HTR-8/SVneo (cell line): ENCODE measurements at places on chromosomes 5 and 9.
A peak's percentile ranks its signal among the peaks of the same experiment; 100 is the strongest.

- no peak for DNase-seq
Measured at GRCh38 chr9:79883073-79883645, 311.4 kb downstream of the TLE4 start.

DNA sequence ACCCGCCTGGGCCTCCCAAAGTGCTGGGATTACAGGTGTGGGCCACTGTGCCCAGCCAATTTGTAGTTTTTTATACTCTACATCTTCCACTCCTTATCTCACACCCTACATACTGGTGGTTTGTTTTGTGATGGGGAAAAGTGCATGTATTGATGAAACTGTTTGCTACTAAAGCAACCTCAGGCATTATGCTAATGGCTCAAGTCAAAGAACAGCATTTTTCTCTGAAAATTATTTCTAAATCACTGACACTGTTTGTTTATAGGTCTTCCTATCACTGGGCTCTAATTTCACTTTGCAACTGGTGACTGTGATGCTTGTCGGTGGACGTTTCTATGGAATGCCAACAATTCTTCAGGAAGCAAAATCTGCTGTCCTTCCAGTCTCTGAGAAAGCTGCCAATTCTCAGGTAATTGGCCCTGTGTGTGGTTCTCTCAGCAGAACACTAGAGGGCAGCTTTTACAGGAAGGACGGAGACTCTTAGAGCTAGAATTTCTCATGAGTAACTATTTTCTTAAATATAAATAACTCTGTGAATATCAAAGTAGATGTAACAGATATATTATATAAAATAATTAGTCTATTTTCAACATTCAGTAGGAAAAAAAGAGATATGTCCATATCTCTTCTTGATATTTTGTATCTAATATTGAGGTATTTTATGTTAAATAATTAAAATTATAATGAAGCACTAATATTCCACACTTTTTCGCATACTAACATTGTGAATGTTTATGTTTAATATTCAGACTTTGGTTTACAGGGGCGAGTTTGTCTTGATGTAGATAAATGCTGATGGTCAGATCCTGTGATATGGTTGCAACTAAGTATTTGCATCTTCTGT is 244.1 kb downstream of the ADGRV1 start:
- DNase-seq: peak; percentile 21

- no peak for DNase-seq
Measured at GRCh38 chr5:110413856-110414255, 312.6 kb downstream of the TMEM232 start.

- peak; percentile 97 for DNase-seq
Measured at GRCh38 chr5:160399402-160400353, at the start of gene FAM200C. FAM200C (minus strand) TSS chr5:160400054; CDS start chr5:160395490, 4,564 bp downstream.

GRCh38 chr9:125137200-125137599 is 6.1 kb downstream of the SCAI start:
- peak; percentile 18 for DNase-seq

- DNase-seq: no peak
Measured at GRCh38 chr9:103904242-103904641, 189.9 kb upstream of the SMC2 start.

- no peak for DNase-seq
Measured at GRCh38 chr5:95864456-95864855, 41.9 kb upstream of the GLRX start.

GRCh38 chr9:107983762-107984161 is 494.2 kb upstream of the KLF4 start:
- DNase-seq: no peak

GRCh38 chr5:163459462-163459818 is 462 bp downstream of the NUDCD2 start:
- DNase-seq: no peak

DNA sequence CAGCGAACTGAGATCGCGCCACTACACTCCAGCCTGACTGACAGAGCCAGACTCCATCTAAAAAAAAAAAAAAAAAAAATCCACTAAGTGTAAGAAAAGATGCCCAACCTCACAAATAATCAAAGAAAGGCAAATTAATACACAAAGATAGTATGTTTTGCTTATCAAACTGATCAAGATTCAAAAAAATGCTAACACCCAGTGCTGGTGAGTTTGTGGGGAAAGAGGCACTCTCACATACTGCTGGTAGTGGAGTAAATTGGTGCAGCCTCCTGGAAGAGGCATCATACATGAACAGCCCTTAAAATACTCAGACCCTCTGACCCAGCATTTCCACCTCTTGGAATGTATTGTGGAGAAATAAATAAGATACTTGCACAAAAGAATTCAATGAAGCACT is 70.2 kb upstream of the LMX1B start:
- no peak for DNase-seq

GRCh38 chr5:149605354-149605997 is 24.2 kb downstream of the ARHGEF37 start:
- DNase-seq: no peak

- DNase-seq: no peak
Measured at GRCh38 chr5:109102096-109102690, 307.6 kb downstream of the PJA2 start.

- DNase-seq: no peak
Measured at GRCh38 chr9:125504616-125505015, 202.4 kb downstream of the MAPKAP1 start.

DNA sequence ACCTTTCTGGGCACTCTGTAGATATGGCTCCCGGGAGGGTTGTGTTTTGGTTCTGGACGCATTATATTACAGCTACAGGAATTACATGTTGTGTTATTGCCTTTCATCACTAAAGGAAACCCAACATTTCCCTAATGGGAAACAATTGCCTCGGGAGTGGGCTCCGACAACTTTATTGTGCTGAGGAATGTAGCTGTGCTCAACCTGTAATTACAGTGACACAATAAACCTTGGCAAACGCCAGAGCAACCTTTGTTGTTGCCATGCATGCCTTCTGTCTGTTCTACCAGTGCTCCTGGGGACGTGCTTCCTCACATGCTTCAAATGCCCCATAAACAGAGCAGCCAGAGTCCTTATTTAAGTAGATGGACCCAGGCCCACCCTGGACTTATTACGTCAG is 182.4 kb downstream of the DIRAS2 start:
- no peak for DNase-seq

GRCh38 chr5:2744485-2744884 is 7.0 kb downstream of the IRX2 start:
- DNase-seq: no peak

DNA sequence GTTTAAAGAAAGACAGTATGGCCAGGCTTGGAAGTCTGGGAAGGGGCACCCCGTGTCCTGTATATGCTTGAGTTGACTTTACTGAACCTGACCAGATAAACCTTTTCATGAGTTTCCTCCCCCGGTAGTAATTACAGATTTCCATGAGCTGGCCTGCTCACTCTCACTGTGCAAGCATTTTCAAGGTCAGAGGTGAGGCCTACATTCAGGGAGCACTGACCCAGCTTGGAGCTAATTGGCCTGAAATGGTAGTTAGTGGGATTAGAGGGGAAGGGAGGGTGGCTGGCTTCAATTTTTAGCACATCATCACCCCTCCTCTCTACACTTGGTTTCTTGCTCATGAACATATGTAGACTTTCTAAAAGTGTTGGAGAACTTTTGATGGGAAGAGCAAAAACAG is 99.2 kb downstream of the PSAT1 start:
- no peak for DNase-seq

- DNase-seq: no peak
Measured at GRCh38 chr5:138029501-138029900, 3.4 kb downstream of the FAM13B start.

DNA sequence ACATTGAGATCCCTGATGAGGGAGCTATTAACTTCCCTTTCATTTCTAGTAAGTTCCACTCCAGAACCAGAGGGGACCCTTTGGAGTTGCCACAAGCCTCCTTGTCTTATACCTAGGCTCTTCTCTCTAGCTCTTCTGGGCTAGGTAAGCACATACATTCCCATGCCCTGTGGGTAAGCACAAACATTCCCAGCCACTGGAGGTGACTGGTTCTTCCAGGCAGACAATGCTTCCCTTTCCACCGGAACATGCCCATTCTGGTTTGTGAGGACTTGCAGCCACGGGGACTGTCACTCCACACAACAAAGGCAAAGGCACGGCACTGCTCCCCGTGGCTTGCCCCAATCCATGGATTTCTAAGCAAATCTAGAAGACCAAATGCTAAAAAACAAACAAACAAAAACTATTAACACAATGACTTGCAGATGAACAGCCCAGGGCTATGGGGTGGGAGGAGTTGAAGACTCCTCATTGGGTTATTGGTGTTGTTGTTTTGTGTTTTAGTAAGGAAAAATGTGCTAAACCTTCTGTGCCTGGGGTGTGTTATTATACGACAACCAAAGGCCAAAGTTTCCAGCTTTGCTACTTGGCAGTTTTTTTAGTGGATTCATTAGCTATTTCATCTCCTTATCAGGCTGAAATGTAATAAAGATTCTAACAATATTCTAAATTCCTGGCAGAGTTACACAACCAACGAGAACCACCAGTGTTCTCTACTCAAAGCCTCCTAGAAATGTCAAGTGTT is 276.2 kb downstream of the SYK start:
- no peak for DNase-seq

DNA sequence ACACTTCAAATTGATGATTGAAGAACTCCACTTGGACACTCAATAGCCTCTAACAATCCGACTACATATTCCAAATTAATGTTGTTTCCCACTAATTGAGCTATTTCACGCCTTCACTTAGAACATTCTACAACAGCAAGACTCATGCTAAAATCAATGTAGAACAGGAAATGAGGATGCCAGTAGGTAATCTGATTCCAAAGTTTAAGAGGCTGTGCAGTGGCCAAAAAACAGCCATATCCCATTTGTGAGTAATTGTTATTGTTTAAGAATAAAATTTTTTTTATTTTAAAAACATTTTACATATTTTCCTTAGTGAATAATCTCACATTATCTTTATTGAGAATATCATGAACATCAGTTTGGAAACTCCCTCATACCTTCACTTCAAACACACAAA is 35.7 kb upstream of the GHR start:
- DNase-seq: no peak

DNA sequence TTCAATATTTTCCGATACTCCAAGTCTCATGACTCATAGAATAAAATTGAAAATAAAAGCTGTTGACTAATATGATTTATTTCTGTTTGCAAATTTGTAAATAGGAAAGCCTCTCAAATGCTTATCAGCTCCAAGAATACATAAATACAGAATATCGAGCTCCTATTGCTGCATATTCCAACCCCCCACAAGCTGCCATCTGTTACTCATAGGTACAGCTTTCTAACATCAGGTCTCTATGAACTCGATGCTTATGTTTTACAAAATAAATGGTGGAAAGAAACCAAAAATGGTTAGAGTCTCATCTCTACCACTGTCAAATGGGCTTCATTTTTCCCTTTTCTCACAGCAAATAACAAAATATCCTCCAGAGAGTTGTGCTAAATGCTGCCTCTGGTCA is 631.6 kb upstream of the CDH18 start:
- no peak for DNase-seq

- DNase-seq: no peak
Measured at GRCh38 chr9:91246846-91247245, 114.9 kb downstream of the AUH start.

GRCh38 chr9:134951461-134951860 is 33.7 kb upstream of the FCN1 start:
- no peak for DNase-seq

DNA sequence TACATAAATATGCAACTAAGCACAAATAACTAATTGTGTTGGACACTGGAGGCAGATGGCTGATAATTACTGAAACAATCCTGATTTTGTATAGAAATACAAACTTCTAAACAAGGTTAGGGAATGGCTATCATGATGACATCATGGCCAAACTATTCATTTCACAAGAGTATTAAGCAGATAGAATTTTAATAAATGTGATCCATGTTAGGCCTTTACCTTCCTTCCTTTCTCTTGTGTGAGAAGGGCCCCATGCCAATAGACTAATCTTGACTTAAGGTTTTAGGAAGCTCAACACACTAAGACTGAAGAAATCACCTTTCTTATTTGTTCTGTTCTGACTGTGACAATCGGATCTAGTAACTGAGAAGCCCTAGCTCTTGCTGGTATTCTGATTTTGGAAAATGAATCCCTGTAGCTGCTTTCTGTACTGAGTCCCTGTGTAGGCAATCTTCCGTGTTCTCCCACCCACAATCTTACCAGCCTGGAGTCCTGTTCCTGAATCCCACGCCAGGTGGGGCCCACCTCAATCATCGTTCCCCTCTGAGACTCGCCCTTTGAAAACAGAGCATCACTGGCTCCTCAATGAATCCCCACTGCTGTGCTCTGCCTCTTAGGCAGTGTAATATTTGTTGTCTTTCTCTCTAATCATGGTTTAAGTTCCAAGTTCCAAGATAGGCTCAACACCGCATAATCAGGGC is 168.7 kb upstream of the GNA14 start:
- no peak for DNase-seq

DNA sequence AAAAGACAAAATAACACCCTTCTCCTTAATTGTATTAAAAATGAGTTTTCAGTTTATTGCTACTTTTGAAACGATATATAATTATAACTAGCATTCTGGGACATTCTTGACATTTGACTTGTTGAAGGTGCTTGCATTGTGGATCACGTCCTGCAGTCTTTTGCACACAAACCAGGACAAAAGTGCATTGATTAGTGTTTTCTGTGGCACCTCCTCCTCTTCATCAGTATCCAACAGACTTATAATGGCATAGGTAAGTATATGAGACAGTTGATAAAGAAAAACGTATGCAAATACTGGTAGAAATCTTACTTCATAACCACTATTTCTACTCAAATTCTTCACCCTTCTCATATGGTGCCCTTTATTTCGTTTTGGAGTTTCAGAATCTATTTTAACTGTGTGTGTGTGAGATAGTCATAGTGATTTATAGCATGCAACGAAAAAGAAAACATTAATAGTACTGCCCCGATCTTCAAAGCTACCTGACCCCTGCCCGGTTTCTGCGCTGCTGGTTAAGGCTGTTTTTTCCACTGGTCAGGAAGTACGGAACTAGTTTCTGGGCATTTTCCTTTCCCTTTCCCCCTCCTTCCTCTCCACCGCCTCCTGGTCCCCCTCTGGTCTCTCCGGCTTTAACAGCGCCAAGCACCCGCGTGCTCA is 639 bp upstream of the RASA1 start:
- no peak for DNase-seq

DNA sequence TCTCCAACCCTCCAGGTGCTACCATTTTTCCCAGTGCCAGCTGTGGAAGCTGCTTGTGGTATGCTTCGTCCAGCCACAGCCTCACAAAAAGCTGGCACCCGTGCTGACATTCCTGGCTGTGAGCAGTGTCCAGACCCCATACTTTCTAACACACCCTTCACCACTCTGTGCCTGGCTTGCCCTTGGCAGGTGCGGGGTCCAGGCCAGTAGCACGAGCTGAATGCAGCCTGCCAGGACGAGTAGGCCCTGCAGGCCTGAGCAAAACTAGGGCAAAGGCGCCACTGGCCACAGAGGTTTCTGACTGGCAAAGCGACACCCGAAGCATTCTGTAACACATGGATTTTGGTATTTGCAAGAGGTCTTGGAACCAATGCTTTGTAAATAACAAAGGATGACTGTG is 26.0 kb upstream of the GHR start:
- no peak for DNase-seq

DNA sequence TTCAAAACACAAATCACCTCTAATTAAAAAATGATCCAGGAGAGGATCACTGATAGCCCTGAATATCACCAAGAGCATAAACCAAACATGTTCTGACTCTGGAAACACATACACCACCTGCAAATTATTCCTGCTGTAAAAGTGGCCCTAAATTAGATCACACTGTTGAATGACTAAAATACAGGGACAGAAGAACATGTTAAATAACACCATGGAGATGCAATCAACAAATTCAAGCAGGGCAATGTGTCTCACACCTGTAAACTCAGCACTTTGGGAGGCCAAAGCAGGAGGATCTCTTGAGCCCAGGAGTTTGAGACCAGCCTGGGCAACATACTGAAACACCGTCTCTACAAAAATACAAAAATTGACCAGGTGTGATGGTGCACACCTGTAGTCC is 18.2 kb upstream of the SPOUT1 start:
- DNase-seq: no peak
